Natural killer cell (primary cell): ENCODE measurements at places on chromosomes 1 and 21. TPM values are rescaled to one million over a fixed set of nuclear protein-coding genes. Genes with fewer than 3 reads are reported as not detected.

GRCh38 chr1:27669876-27670275 lies 2.1 kb downstream of the IFI6 start:
- no peaks in the 10 kb centered on the region for H3K27me3 ChIP-seq
- H3K36me3 ChIP-seq: peaks cover 9% of the 10 kb centered on the region
- H3K4me1 ChIP-seq: peaks cover 33% of the 10 kb centered on the region
- DNase-seq: no peak
- H3K27ac ChIP-seq: no peak overlapping the region

DNA sequence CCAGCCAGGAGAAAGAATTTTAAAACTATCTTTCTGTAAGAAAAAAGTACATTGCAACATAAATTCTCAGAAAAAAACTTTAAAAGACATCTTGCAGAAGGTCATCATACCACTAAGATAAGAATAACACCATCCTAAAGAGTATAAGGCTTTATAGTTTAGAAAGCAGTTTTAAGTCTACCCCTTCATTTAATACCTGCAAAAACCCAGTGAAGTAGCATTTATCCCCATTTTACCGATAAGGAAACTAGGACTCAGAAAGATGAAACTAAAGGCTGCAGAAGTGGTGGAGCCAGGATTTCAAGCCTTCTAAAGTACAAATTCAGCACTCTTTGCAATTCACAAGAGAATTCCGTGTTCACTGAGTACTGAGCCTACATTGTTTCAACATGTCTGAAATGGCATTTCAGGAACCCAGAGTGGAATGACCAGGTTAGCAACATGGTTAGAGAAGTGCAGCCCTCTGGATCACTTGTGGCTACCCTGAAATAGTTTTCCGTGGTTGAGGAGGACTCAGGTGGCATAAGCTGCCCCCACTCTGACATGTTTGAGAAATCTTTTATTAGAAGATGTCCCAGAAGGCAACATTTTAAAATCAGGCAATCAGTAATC lies 6.7 kb downstream of the MYCL start:
- no peak for DNase-seq
- H3K4me3 ChIP-seq: no peak overlapping the region

DNA sequence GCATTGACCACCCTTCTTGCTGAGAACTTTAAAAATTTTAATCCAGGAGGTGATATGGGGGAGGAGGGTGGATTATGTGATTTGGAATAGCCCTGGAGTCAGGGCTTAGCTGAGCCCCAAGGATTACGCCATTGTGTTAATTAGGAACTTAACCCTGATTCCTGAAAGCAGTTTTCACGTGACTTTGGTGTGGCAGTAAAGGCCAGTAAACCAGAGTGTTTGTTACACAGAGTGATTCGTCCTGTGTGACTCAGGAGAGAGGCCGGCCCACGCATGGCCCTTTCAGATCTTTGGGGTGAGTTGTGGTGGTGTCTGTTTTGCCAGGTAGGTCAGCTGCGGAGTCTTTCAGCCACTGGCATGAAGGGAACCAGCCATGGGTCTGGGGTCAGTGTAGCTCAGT lies 107.6 kb downstream of the NOS1AP start:
- no peaks in the 10 kb centered on the region for H3K36me3 ChIP-seq
- no peaks in the 10 kb centered on the region for H3K4me1 ChIP-seq
- no peaks in the 10 kb centered on the region for H3K27me3 ChIP-seq
- H3K27ac ChIP-seq: no peak overlapping the region
- DNase-seq: no peak

- H3K36me3 ChIP-seq: no peaks in the 10 kb centered on the region
- no peak overlapping the region for H3K27ac ChIP-seq
- no peaks in the 10 kb centered on the region for H3K4me1 ChIP-seq
These were observed 131.5 kb downstream of the DNM3 start for GRCh38 chr1:171972846-171973245.

DNA sequence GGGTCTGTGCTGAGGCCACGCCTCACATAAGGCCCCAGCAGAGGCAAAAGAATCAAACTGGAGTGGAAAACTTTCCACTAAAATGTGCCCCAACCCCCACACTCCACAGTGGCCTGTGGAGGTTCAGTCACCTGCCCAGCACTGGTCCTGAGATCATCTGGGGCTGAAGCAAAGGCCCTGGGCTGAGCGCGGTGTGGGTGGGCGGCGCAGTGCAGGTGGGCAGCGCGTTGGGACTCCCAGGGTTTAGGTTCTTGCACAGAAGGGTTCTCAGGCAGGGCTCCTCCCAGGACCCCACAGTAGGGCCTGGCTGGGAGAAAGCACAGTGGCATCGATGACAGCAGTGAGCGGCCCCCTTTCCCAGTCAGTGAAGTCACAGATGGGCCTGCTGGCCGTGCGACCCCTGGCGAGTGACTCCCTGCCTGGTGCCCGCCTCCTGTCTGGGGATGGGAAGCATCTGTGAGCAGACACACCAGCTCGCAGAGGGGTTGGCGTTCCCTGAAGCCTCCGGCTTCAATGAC lies 13.8 kb upstream of the GPR153 start:
- DNase-seq: no peak
- no peaks in the 10 kb centered on the region for H3K27me3 ChIP-seq
- no peak overlapping the region for H3K4me3 ChIP-seq
- H3K4me1 ChIP-seq: no peaks in the 10 kb centered on the region

DNA sequence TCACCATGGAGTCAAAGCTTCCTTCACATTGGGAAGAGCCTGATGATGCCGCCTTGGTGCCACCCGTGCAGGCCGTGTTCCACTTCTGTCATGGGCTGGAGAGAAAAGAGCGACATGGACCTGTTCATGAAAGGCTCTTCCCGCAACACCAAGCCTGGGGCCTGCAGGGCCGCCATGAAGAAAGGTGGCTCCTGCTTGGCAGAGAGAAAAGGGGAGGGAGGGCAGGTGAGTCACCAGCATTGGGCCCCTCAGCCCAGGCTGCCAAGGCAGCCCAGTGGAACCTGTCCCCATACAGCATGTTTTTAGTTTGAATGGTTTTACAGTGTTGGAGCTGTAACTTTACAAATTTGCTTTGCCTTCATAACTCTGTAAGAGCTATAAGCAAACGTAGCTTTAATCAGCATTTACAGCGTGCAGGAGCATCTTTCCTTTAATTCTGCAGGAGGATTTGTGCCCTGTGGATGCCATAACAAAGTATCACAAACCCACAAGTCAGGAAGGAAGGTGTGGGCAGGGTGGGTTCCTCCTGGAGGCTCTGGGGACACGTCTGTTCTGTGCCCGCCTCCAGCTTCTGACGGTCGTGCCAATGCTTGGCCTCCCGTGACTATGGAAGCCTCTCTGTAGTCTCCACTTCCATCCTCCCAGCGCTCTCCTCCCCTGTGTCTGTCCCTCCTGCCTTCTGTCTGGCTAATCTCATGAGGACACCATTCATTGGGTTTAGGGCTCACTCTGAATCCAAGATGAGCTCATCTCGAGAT lies 49.1 kb downstream of the RIPK4 start:
- H3K27ac ChIP-seq: no peak overlapping the region
- no peak overlapping the region for H3K4me3 ChIP-seq
- no peaks in the 10 kb centered on the region for H3K36me3 ChIP-seq
- DNase-seq: no peak

DNA sequence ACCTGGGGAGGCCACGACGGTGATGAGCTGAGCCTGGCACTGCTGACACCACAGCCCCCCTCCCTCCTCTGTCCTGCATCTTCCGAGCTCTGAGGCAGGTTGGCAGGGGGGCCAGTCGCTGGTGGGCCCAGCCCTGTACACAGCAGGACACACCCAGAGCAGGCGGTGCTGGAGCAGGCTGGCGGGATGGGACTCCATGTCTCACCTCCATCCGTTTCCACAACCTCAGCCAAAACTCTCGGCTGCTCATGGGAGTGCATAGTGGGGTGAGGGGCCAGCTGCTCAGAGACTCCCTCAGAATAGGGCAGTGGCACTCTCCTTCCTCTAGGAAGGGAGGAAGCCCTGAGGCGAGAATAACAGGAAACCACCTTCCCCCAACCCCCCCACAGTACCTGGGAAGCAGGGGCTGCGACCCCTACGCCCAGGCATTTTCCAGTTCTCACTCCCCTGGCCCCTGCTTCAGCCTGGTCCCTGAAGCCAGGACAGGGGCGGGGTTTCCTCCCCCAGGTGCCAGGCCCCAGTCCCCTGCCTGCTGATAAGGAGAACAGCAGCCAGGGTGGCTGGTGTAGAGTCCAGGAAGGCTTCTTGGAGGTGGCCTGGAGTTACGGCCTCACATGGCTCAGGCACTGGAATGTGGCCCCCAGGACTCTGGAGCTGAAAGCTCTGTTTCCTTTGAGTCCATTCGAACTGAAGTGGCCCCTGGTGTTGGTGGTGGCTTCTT lies 3.2 kb upstream of the IBA57 start:
- H3K36me3 ChIP-seq: no peaks in the 10 kb centered on the region
- H3K27ac ChIP-seq: no peak overlapping the region
- no peak for DNase-seq
- no peak overlapping the region for H3K4me3 ChIP-seq

DNA sequence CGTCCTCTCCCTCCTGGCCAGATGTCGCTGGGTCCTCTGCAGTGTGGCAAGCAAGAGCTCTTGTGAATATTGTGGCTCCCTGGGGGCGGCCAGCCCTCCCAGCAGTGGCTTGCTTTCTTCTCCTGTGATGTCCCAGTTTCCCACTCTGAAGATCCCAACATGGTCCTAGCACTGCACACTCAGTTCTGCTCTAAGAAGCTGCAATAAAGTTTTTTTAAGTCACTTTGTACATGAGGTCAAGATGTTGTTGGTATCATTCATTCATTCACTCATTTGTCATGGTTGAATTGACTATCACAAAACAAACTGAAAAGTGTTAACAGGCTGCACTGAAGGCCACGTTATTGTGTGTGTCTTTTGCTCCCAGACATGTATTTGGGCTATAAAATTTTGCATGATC lies 8.2 kb upstream of the PADI6 start:
- H3K4me1 ChIP-seq: no peaks in the 10 kb centered on the region
- no peaks in the 10 kb centered on the region for H3K36me3 ChIP-seq
- H3K27ac ChIP-seq: no peak overlapping the region

GRCh38 chr1:214321705-214322453 lies 40.9 kb downstream of the SMYD2 start:
- H3K27me3 ChIP-seq: no peaks in the 10 kb centered on the region
- H3K27ac ChIP-seq: no peak overlapping the region
- DNase-seq: no peak
- H3K36me3 ChIP-seq: peaks cover 13% of the 10 kb centered on the region
- no peaks in the 10 kb centered on the region for H3K4me1 ChIP-seq

DNA sequence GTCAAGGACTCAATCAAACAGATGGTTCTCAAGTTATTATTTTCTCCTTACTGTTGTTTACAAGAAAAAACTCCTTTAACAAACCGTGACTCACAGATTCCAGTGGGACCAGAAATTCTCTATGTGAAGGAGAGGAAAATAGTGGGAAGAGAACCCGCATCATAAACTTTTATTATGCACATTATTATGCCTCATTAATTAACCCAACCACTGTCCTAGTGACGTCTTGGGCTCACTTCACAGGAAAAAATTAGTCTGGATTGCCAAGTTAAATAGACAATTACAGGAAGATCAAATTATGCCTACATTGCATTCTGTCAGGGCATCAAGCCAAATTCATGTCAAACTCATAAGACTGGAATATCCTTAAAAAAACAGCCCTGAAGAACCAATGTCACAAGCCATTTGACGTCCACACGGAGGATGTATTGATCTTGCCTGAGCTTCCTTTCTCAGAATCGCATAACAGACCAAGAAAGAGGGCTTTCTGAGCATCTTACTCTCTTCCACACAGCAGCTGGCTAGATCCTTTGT lies 347.8 kb downstream of the DUSP10 start:
- DNase-seq: no peak
- H3K27ac ChIP-seq: no peak overlapping the region
- H3K36me3 ChIP-seq: no peaks in the 10 kb centered on the region
- peaks cover 5% of the 10 kb centered on the region for H3K4me1 ChIP-seq

DNA sequence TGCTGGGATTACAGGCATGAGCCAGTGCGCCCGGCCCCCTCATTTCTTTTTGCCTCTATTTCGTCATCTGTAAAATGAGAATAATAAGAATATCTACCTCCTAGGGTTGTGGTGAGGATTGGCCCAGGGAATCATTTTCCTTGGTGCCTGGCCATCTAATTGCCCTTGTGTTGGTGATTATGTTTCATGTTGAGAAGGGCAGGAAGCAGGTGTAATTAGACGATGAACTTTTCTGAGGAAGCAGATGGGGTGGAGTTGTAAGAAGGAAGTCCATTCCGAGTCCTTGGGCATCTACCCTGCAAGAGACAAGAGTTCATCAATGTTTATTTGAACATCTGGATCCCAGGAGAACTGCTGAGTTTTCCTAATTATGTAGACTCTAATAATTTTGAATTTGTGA lies 38.7 kb upstream of the NEK2 start:
- no peaks in the 10 kb centered on the region for H3K36me3 ChIP-seq

DNA sequence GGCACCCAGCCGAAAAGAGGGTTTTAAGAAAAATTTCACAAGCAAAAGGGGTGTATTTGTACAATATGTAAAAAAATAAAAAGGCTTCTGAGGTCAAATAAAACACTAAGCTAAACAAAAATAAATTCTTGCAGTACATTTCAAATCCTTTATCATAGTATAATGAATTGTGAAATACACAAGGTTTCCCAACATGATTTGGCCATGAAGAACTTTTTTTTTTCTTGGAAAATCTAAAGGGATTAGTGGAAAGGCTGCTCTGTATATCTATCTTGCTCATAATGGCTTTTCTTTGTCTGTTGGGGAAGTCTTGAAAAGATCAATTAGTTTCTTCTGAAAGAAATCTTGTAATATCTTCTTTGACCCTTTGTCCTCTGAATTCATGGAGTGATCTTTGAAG lies 593.4 kb downstream of the PLPP3 start:
- no peak for DNase-seq
- H3K4me1 ChIP-seq: no peaks in the 10 kb centered on the region
- H3K36me3 ChIP-seq: no peaks in the 10 kb centered on the region
- no peak overlapping the region for H3K27ac ChIP-seq

DNA sequence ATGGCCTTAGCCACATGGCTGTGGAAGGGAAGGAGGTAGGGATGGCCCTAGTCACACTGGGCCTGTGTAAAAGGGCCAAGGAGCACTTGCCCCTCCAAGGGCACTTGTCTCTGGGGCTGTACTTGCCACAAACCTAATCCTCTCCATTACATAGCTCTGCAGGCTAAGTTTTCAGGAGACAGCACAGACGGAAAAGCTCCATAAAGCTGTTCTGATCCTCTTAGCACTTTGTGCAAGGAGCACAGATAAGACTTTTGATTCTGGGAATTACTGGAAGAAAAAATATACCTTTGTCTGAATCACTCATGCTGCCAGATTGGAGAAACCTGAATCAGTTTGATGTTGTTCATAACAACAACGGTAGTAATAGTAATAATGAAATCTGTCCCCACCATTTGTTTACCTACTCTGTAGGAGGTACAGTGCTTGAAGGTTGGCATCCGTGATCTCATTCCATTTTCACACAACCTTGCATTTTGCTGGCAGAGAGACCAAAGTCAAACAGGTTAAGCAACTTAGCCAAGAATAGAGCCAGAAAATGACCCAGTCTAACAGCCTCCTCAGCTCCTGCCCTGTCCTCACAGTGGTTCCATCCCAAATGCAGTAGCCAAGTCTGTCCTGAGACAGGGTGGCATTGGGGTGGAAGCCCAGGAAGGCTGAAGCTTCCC lies 207.1 kb downstream of the ROR1 start:
- no peaks in the 10 kb centered on the region for H3K4me1 ChIP-seq
- no peak for DNase-seq
- H3K27me3 ChIP-seq: no peaks in the 10 kb centered on the region
- H3K36me3 ChIP-seq: no peaks in the 10 kb centered on the region

GRCh38 chr1:43509740-43510375 lies 20.8 kb upstream of the PTPRF start:
- no peak overlapping the region for H3K27ac ChIP-seq
- no peak overlapping the region for H3K4me3 ChIP-seq
- no peaks in the 10 kb centered on the region for H3K27me3 ChIP-seq

The C1QA gene
- 0.43 TPM for total RNA-seq

The FALEC gene
- not detected for total RNA-seq

The CD5L gene
- total RNA-seq: not detected

The CYYR1 gene
- total RNA-seq: not detected
